ENCODE measurements at places on chromosomes 5 and 9.

- peak; percentile 21 for DNase-seq
These were observed 10.2 kb upstream of the LCP2 start for GRCh38 chr5:170307575-170308465.

- DNase-seq: no peak
These were observed 1118.6 kb upstream of the DMAC1 start for GRCh38 chr9:8917956-8918739.

- no peak for DNase-seq
These were observed 38.8 kb upstream of the ANKRD33B start for GRCh38 chr5:10525124-10525495.

DNA sequence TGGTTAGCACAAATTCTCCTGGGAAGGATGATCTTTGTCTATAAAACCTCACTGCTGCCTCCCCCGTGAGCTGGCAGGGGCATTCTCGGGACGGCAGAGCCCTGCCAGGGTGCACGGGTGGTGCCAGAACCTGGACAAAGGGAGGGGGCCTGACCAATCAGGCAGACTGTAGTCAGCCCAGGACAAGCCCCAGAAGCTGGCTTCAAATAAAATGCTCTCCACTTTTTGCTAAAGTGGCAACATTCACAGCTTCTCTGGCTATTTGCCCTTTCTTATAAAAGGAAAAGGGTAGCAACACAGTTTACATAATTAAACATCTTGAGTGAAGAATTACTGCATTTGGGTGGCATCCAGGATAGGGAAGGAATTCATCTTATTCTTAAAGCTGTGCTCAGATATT, 14.4 kb downstream of the IL9 start:
- no peak for DNase-seq

DNA sequence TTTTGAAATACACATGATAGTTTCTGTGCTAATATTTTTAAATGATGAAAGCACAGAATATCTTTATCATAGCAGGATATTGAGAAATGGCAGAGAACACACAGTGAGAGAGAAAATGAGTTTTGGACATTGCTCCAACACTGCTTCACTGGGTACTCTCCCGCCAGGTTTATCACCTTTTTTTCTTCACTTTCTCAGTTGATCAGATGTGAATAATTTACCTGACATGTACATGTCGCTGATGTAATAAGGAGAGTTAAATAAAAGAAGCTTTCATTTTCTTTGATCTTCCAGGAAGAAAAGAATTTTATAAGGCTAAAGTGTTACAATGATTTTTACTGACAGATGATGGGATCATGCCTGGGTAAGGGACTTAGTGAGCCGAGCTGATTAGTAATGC, 134.5 kb downstream of the ALDH1A1 start:
- DNase-seq: no peak

DNA sequence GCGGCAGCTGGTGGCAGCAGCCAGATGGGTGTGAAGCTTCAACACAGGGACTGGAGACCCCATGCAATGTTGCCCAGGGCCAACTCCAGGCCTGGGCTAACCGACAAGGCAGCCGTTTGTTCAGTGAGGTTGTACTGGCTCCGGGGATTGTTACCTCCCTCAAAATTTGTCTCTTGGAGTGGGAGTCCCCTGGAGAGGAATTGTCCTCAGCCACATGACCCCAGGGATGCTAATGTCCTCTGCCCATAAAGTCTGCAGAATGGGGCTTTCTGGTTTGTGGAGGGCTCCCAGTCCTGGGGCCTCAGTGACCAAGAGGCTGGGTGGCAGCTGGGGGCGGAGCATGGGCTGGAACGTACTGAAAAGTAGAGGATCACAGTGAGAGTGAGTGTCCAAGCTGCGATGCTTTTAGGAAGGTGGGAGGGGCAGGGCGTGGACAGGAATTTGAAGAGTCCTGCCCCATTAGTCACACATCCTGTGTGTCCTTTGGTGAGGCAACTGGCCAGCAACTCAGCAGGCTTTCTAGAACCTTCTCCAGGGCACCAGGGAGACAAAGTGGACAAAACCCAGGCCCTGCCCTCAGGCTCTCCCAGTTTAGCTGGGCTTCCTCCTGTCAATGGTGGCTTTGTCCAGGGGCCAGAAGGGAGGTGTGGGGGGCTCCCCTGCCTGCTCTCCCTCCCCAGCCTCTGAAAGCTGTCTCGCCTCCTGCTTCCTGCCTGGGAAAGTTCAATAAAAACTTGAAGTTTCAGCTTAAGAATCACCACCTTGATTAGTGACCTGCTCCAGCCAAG, 114.0 kb downstream of the NSG2 start:
- DNase-seq: peak; percentile 91

- DNase-seq: no peak
These were observed 300.0 kb upstream of the ADAMTSL1 start for GRCh38 chr9:18173923-18174322.
